Naive B cell (primary cell): ENCODE measurements at places on chromosomes 1 and 21.

DNA sequence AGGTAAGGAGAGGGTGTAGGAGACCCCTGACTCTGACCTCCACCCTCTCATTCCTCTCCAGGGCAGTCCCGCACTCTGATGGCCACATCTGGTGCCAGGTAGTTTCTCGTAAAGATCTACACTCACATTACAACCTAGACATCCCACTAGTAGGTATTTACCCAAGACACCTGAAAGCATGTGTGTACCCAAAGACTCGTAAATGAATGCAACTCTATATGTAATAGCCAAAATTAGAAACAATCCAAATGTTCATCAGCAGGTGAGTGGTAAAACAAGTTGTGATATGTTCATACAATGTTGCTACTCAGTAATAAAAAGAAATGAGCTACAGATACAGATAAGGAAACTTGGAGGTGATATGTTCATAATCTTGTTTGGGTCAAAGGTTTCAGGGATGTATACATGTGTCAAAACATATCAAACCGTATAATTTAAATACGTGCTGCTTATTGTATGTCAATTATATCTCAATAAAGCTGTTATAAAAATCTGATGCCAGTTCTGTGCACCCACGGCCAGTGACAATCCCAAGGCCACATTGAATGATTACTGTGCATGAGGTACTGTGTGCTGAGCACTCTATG lies 37.8 kb upstream of the SLC2A1 start:
- DNase-seq = no peak

DNA sequence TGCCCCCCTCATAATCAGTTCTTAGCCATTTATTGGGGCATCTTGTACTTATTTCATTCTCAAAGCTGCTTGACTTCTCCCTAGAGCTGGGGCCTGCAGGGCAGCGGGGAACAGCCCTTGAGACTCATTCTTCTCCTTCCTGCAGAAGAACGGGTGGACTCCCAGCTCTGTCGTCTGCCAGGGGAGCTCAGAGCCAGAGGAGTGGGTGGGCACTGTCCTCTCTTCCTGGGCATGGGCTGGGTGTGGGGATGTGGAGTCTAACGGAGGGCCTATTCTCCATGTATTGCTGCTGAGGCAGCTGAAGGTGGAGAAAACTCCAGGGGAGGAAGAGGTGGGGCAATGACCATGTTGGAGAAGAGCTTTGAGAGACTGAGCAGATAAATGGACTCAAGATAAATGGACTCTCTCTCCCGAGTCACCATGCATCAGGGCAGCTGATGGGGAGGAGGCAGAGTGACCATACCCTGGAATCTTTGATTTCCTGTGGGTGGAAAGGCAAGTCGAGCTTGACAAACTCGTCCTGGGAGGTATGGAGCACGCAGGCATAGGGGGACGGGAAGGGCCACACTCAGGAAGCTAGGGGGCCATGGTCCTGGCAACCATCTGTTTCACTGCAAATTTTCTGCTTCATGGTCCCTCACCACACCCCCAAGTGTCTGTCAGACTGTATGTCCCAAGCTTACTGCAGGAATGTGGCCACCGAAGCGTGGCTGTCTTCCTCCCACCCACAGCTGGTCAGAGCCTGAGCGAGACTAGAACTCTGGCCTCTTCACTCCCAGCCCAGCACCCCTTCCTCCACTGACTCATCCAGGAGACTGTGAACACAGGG lies 56.9 kb upstream of the ATP2B4 start:
- no peak for DNase-seq

DNA sequence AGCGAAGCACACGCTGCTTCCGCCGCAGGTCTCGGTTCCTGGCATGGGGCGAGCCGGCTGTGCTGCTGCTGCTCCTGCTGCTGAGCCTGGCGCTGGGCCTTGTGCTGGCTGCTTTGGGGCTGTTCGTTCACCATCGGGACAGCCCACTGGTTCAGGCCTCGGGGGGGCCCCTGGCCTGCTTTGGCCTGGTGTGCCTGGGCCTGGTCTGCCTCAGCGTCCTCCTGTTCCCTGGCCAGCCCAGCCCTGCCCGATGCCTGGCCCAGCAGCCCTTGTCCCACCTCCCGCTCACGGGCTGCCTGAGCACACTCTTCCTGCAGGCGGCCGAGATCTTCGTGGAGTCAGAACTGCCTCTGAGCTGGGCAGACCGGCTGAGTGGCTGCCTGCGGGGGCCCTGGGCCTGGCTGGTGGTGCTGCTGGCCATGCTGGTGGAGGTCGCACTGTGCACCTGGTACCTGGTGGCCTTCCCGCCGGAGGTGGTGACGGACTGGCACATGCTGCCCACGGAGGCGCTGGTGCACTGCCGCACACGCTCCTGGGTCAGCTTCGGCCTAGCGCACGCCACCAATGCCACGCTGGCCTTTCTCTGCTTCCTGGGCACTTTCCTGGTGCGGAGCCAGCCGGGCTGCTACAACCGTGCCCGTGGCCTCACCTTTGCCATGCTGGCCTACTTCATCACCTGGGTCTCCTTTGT lies 2.6 kb downstream of the TAS1R3 start:
- no peak for DNase-seq

GRCh38 chr1:28564310-28564709 lies 11.4 kb downstream of the TRNAU1AP start:
- no peak for DNase-seq
